Jurkat, Clone E6-1 (cell line): ENCODE measurements at places on chromosomes 3 and 15.
A peak's percentile ranks its signal among the peaks of the same experiment; 100 is the strongest.

- peak; percentile 25 for DNase-seq
Observed at GRCh38 chr3:125382298-125382697, 7.2 kb upstream of the ZNF148 start.

- DNase-seq: no peak
Observed at GRCh38 chr15:50890751-50891150, 17.7 kb upstream of the AP4E1 start.

- DNase-seq: no peak
Observed at GRCh38 chr15:25236861-25237155, 202.0 kb downstream of the UBE3A start.

DNA sequence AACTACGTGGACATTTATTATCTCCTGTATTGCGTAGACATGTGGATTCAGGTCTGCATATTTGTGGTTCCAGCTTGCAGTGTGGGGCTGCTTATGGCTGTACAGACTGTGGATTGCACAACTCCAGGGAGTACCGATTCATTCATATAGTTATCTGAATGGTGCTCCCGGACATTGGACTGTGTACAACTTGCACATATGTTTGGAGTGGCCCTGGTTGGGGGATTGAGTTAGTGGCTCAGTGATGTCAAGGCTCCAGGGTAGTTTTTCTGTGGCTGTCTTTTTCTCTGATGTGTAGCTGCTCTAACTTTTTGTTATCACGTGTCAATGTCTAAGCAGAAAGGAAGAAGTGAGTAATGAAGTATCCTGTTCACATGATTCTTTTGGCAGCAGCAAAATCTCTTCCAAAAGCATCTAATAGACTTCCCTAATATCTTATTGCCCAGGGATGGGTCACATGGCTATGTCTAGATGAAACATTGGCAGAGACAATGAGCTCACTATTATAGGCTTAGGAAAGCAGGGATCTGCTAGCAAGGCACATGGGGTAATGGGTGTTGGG is 15.8 kb downstream of the ST3GAL6 start:
- DNase-seq: no peak

- DNase-seq: peak; percentile 37
Observed at GRCh38 chr15:82143390-82144385, 97.9 kb upstream of the MEX3B start.

GRCh38 chr15:68592544-68592943 is 13.8 kb downstream of the CORO2B start:
- DNase-seq: no peak

DNA sequence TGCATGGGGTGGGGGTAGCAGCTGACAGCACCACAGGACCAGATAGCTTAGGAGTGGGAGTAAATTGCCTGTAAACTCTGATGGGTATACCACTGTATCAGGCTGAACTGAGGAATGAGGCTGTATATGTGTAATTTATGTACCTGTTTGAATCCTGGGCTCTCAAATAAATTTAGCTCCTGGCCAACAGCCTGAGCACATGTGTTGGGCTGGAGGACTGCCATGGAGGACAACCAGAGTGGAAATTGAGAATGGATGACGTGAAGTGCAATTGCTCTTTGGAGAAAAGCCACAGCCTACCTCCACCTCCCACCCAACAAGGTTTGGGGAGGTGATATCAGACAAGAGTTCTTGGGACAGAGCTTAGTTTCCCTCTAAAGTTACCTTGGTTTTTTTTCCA is 328.6 kb upstream of the PROK2 start:
- no peak for DNase-seq

DNA sequence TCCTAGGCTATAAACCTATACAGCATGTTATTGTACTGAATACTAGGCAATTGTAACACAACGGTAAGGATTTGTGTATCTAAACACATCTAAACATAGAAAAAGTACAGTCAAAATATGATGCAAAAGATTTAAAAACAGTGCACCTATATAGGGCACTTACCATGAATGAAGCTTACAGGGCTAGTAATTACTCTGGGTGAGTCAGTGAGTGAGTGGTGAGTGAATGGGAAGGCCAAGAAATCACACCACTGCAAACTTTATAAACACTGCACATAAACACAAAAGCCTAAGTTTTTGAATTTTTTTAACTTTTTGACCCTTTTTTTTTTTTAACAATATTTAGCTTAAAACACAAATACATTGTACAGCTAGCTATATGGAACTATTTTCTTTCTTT is 204.7 kb upstream of the CTNNB1 start:
- DNase-seq: no peak

DNA sequence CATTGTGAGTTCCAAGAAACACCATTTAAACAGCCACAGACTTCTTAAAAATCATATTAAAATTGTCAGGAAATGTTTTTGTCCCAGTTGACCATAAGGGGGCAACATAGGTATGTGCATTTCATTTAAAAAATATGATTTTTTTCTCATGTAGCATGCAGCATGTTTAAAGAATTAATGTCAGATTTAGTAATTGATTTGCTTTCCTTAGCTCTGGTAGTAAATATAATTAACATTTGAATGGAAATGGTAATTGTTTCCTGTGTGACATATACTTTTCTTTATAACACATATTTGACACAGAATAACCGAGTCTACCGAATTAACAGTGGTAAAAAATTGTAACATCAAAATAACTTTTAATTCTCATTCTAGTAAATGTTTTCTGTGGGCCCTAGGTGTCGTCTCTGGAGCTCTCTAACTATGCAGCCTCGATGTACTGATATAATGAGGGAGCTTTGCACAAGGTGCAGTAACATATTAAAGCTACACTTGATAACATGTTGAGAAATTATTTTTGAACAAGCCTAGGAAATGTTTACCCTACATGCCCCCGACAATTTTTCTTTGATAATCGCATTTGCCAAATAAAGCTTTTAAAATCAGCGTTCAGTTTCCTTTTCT is 34.9 kb downstream of the NXPE3 start:
- DNase-seq: no peak

GRCh38 chr3:52685285-52685708 is 416 bp downstream of the PBRM1 start:
- DNase-seq: peak; percentile 69

GRCh38 chr3:114333923-114334240 is 40.1 kb downstream of the TIGIT start:
- no peak for DNase-seq

GRCh38 chr3:13513051-13513912 is 33.2 kb downstream of the HDAC11 start:
- no peak for DNase-seq

GRCh38 chr3:2303566-2303965 is 204.9 kb downstream of the CNTN4 start:
- peak; percentile 14 for DNase-seq
